ENCODE measurements at places on chromosomes 12 and 14.

GRCh38 chr12:14252697-14253096 is 112.8 kb upstream of the ATF7IP start:
- DNase-seq, result no peak

DNA sequence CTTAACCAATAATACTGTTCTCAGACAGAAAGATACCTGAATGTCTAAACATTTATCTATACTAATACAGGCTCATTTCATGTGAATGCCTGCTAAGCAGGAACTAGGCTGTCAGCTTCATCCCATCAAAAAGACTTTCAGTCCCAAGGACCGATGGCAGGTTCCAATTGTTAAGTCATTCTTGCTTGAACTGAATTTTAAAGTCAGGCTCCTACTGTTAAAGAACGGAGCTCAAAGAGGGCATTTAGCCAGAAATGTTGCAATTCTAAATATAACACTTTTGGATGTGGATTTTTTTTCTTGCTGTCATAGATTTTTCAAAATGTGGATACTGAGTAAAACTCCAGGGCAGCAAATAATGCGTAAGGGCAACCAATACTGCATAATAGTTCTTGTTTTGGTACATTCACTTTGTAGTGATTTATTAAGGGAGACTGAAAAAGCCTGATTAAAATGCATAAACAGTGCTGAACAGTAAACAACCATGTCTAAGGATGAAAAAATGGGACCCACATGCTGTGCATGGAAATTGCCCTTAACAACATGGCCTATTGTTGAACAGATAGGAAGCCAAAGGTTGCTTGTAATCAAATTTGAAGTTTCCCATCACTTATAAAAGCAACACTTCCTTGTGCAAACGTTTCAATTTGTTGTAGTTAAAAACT is 38.6 kb upstream of the DBX2 start:
- DNase-seq, result no peak

GRCh38 chr14:102407258-102407657 is 44.5 kb downstream of the TECPR2 start:
- no peak for DNase-seq

GRCh38 chr12:27437839-27438238 is 8.7 kb upstream of the SMCO2 start:
- DNase-seq, result no peak

- DNase-seq, result no peak
Observed at GRCh38 chr12:79016181-79016580, 151.6 kb downstream of the SYT1 start.

DNA sequence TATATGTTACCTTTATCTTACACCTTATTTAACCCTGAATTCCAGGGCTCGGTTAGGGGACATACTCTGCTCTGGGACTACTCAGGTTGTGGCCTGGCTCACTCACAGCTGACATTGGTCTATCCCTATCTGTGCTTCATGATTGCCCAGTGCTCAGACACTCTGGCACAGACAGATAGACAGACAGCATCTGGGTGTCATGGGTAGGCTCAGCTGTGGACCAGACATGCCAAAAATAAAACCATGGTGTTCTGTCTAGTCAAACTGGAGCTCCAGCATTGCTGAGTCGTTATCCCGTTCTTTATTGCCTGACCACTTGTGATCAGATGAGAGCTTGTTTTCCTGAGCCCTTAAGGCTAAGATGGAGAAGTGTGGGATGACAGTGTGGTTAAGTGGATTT is 29.0 kb downstream of the FBXW8 start:
- DNase-seq, result no peak

Measured in fibroblast of lung (primary cell).